ENCODE measurements at places on chromosomes 7 and 10.

GRCh38 chr10:3548076-3548475, 236.9 kb downstream of the KLF6 start:
- DNase-seq, result no peak

DNA sequence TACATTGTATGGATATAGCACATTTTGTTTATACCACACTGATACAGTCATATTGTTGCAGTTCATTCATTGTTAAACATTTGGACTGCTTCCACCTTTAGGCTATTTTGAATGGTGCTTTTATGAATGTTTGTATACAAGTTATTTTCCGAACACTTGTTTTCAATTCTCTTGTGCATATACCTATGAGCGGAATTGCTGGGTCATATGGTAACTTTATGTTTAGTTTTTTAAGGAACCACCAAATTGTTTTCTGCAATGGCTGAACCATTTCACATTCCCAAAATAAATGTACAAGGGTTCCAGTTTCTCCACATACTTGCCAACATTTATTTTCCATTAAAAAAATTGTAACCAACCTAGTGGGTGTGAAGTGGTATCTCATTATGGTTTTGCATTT, 4.0 kb upstream of the EXOC4 start:
- DNase-seq, result no peak

DNA sequence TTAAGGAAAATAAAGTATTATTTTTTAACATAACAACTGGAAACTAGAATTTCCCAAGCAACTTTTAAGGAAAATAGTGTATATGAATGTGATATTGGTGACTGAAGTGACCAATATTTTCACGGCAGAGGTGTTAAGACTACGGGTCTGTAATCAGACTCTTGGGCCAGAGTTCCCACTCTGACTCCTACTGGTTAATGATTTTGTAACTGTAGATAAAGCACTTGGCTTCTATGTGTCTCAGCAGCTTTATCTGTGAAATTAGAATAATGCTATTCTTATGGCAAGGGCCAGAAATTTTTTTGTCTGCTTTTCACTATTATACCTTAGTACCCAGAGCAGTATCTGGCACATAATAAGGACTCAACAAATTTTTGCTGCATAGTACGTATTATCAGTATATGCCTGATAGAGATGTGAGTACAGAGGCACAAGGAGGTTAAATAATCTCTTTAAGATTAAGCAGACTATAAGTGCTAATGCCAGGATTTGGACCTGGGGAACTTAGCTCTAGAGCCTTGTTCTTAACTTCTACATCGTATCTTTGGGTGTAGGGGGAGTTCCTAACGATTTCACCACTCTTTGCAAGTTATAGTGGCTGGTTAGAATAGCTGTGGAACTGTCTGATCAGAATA, 186.1 kb upstream of the SLC26A5 start:
- no peak for DNase-seq

GRCh38 chr7:1027242-1028043, 16.9 kb upstream of the GPR146 start:
- no peak for DNase-seq

GRCh38 chr10:81479316-81479715, 395.7 kb upstream of the NRG3 start:
- DNase-seq, result no peak

- no peak for DNase-seq
These were observed 118.2 kb downstream of the ADAM12 start for GRCh38 chr10:126270111-126270510.

DNA sequence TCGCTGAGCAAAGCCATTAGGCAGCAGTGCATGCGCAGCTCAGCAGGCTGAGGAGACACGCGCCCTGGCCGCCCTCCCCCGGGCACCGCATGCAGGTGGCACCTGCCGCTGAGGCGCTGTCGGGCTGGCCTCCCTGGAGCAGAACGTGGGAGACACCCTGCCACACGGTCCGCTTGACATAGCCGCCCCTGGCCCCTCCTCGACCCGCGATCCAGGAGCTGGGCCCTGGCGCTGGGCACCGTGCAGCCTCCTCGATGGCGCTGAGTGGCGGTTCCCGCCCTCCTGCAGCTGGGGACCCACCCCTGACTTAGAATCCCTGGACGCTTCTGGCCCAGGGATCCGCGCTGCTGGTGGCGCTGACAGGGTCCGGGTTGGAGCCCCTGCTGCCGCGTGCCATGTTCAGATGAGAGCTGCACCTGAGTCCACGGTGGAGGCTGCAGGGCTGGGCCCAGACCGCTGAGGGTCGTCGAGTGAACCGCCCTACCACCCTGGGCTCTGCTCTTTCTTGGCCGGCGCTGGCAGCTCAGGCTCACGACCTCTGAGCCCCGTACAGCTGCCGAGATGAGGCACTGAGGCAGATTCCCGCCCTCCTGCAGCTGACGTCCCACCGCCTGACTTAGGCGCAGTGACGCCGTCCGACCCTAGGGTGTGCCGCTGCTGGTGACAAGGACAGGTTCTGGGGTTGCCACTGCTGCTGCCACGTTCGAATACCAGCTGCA, 116.8 kb downstream of the OR13A1 start:
- no peak for DNase-seq

GRCh38 chr7:38760226-38760625, 129.1 kb upstream of the AMPH start:
- no peak for DNase-seq

- no peak for DNase-seq
These were observed 106.6 kb downstream of the NPY start for GRCh38 chr7:24390376-24391157.

GRCh38 chr7:104231054-104232046, 23.5 kb upstream of the ORC5 start:
- DNase-seq, result peak; percentile 51

DNA sequence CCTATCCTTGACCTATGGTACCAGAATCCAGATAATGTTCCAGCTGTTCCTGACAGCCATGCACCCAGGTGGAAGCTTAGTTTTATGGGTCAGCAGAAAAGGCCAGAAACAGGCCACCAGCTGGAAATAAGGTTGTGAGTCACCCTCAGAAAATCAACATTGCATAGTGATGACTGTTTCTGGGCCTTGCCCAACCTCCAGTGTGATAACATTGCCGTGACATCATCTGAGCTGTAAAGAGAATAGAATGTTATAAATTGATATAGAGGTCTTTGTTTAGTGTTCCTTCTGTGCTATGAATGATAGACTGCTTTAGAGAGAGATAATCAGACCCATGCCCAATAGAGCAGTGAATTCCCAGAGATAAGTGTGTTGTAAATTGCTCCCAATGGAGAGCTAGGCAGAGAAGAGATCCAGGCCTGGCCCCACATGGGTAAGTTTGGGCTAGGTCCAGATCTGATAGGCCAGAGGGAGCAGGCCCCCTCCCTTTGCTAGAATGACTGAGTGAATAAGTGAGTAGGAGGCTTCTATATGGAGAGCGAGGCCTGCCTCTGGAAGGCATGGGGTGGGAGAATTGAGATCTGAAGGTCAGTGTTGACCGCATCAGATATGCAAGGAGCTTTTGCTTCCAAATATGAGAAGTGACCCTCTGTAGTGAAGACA, 14.2 kb upstream of the HPS1 start:
- DNase-seq, result no peak

DNA sequence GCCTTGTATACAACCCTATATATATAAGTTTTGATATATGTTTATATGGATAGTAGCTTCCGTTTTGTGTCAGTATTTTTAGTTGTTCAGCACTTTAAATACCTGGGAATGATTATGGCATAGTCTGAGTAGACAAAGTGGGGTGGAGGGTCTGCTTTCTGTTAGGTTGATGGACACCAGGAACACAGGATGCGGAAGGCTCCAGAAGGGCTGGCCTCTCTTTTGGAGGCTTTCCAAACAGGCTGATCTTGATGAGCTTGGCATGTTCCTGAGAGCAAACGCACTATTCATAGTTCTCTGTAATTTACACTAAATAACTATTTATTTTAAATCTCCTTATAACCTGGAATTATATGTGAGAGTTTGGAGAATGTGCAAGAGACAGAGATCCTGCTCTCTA, 12.7 kb downstream of the AKR1E2 start:
- DNase-seq, result no peak

DNA sequence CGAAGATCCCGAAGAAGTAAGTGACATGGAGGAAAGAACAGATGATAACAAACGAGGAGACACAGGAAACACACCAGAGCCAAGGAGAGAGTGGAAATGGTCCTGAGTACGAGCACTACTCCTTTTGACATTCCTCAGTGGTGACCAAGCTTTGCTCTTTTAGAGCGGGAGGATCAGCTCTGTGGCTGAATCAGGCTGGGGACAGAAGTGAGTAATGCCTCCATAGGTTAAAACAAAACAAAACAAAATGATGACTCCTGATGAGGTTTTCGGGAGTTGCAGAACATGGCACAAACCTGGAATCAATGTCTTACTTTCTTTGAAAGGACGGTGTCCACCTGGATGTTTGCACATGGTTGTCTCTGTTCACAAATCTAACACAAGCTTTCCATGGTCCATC, 30.3 kb upstream of the TCF7L2 start:
- no peak for DNase-seq

- DNase-seq, result no peak
These were observed 861.5 kb upstream of the ZWINT start for GRCh38 chr10:57222603-57223002.

DNA sequence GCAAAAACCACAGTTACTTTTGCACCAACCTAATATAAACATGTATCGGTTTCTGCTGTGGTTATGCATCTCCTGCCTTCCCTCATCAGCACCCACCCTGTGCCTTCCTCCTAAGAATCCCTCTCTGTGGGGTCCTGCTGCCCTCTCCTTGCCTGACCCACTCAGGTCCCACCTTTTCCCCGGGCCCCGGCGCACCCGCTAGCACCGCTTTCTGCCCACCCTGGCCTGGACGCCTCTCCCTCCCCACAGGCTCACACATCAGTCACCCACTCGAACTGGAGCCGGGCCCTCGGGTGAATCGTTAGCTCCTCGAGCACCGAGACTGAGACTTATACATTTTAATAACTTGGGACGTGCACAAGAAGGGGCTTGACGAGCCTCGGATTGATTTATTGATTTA, 110.5 kb downstream of the ADARB2 start:
- no peak for DNase-seq

DNA sequence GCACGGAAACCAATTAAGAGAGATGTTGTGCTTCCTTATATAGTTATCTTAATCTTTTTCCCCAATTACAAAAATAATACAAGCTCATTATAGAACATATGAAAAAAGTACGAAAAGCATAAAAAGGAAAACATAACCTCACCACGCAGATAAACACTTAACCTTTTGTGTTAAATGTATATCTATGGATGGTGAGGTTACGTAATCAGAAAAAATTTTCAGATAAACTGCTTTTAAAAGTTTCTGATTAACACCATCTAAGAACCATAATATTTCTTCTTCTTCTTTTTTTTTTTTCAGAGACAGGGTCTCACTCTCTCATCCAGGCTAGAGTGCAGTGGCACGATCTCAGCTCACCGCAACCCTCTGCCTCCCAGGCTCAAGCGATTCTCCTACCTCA, 49.2 kb upstream of the SPOCK2 start:
- no peak for DNase-seq

GRCh38 chr10:85318809-85319807, 990.7 kb downstream of the CCSER2 start:
- DNase-seq, result no peak

DNA sequence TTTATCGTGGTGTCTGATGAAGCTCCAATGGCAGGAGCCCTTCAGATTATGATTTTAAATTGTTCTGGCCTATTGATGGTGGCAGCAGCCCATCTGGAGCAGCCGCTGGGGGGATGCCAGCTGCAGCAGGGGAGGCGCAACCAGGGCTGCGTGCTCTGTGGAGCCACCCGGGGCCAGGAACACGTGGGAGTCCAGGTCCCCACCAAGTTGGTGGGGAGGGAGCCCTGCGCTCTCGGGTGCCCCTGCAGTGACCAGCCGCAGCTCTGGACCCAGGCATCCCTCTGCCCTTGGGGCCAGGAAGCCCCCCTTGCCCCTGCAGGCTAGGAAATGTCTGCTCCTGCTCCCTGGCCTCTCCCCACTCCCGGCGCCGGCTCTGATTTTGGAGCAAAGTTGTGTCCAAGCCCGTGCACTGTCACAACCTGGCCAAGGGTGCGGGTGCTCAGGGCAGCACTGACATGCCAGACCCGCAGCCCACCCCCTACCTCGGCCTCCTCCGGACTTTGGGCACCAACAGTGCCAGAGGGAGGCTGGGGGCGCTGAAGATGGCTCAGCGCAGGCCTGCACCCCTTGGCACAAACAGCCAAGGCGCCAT, 147.2 kb upstream of the ADO start:
- no peak for DNase-seq

Measured in DMS 273 treated with DMSO at 0.1 percent for 48 hours (cell line).